ENCODE measurements at places on chromosomes 3 and 15.
A peak's percentile ranks its signal among the peaks of the same experiment; 100 is the strongest.

DNA sequence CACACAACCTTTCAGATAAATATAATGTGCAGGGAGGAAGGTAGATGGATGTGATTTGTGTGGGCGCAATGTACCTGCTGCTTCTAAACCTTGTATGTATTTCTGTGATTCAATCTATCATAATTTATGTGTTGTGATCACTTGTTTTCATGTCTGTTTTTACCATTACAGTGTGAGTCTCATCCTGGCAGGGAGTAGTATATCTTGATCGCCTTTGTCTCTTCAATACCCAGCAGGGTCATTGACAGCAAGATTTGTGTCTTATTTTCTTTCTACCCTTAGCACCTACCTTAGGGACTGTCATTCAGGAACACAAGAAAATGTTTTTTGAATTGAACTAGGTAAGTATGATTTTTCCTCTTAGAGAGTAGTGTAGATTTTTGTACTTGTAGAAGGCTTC is 83.7 kb upstream of the SELENOK start:
- DNase-seq: no peak

DNA sequence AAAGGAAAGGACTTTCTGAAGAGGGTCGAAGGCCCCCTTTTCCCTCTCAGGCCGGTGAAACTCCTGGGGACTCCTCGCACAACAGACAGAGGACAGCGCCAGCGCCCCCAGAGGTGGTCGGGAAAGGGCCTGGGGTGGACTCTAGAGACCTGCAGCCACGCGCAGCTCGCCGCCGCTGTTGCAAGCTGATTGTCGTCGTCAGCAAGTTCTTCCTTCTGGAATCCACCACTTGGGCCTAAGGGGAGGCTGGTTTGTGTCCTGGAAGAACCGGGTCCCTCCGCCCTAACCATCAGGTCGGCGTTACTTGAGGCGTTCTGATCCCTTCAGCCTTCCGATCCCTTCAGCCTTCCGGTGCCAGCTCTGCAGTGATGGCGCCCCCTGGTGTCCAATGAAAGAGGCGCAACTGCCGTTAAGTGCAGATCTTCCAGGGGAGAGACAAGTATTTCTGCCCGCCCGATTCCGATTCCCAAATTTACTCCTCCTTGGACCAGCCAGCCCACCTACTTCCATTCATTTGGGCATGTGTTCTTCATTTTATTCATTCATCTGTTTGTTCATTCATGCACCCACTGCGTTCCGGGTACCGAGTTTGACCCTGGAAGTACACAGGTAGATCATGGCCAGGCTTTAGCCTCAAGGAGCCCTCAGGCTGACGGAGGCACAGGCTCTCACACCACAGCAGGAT is 77.2 kb upstream of the SLC6A11 start:
- DNase-seq: peak; percentile 90

GRCh38 chr3:100696161-100696560 is 13.1 kb upstream of the TFG start:
- DNase-seq: no peak

DNA sequence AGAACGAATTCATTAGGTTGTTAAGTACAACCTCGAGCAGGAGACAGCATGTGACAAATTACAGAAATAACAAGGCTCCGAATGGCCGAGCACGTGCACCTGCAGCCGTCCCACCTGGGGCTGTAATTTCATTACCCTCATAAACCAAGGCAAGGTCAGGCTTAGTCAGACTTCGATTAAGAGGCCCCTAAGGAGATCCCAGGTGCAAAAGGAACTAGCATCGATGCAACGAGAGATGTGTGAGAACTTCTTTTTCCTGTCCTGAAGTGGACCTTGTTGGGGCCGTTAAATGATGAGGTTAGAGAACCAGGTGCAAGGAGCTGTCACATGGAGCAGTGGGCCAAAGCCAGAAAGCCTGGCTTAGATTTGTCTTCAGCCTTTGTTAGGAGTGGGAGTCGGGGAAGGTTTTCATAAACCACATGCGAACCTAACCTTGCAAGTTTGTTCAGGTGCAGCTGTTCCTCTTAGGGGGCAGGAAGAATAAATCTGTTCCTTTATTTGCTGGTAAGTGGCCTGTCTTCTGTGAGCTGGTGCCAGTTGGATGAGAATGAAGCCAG is 559.9 kb upstream of the MCTP2 start:
- no peak for DNase-seq

GRCh38 chr15:69980341-69981059 is 117.2 kb downstream of the TLE3 start:
- peak; percentile 22 for DNase-seq
